ENCODE measurements at places on chromosomes 12 and 14.

- DNase-seq, result peak; percentile 54
- peak overlapping the region; percentile 72 for H3K4me3 ChIP-seq
Measured at GRCh38 chr12:24719293-24719721, 229.6 kb downstream of the BCAT1 start.

DNA sequence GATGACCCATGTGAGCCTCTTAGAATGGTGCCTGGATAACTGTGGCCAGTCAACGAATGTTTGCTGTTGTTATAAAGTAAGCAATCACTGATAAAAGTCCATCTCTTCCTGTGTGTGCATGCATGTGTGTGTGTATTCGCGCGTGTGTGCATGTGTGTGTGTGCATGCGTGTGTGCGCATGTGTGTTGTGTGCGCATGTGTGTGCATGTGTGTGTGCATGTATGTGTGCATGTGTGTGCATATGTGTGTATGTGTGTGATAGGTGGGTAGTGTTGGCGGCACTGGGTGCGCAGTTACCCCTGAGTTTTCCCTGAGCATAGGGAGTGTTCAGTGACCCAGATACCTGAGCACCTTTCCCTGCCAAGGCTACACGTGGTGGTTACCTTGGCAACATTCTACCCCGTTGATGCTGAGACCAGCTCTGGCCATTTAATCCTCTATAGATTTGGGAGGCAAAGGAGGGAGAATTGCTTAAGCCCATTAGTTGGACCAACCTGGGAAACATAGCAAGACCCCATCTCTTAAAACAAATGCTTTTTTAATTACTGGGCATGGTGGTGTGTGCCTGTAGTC lies 137.8 kb downstream of the SLC15A4 start:
- H3K4me3 ChIP-seq, result no peak overlapping the region
- no peaks in the 10 kb centered on the region for H3K36me3 ChIP-seq
- H3K27me3 ChIP-seq, result peaks cover 5% of the 10 kb centered on the region
- H3K4me1 ChIP-seq, result no peaks in the 10 kb centered on the region

GRCh38 chr14:44211718-44212117 lies 295.4 kb downstream of the FSCB start:
- DNase-seq, result no peak
- H3K4me3 ChIP-seq, result no peak overlapping the region
- no peaks in the 10 kb centered on the region for H3K4me1 ChIP-seq
- H3K27me3 ChIP-seq, result no peaks in the 10 kb centered on the region
- H3K36me3 ChIP-seq, result no peaks in the 10 kb centered on the region
- no peak overlapping the region for H3K27ac ChIP-seq

- no peaks in the 10 kb centered on the region for H3K36me3 ChIP-seq
- no peak for DNase-seq
- H3K27ac ChIP-seq, result no peak overlapping the region
- H3K4me3 ChIP-seq, result no peak overlapping the region
Measured at GRCh38 chr12:111788178-111788654, 21.5 kb downstream of the ALDH2 start.

GRCh38 chr12:124236625-124237031 lies 58.3 kb upstream of the RFLNA start:
- H3K27me3 ChIP-seq, result peaks cover 4% of the 10 kb centered on the region
- no peaks in the 10 kb centered on the region for H3K4me1 ChIP-seq
- no peak overlapping the region for H3K4me3 ChIP-seq
- no peak overlapping the region for H3K27ac ChIP-seq

All from immature natural killer cell (primary cell).